ENCODE measurements at places on chromosomes 4 and X.

DNA sequence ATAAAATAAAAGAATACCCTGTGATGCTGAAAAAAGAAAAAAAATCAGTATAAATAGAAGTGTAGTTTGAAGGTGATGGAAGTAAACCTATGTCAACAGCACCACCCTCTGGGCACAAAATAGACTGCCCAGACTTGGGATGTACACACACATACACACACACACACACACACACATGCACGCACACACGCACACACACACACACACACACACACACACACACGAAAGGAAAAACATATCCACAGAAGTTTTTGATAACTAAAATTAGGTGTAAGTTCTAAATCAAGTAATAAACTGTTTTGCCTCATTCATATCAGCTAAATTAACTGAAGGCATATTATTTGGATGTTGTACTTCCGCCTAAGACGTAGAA is 40.5 kb downstream of the ANXA5 start:
- peak; percentile 54 for DNase-seq

- no peak for DNase-seq
Measured at GRCh38 chrX:144732588-144732987, 514.7 kb upstream of the SPANXN1 start.

DNA sequence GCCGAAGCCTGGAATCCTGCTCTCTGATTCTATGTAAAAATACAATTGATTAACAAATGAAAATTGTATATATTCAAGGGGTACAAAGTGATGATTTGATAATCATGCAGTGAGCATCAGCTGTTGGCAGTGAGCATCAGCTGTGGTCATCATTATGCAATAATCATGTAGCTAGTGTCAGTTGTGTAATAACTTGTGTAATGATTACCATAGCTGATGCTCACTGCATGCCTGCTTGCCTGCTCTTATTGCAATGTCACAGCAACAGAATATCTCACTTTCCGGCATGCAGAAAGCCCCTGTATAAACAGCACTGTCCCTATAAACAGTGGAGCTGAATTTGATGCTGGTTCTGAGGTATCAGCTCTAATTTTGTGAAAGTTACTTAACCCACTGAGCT is 46.8 kb downstream of the SULT1B1 start:
- DNase-seq: no peak

DNA sequence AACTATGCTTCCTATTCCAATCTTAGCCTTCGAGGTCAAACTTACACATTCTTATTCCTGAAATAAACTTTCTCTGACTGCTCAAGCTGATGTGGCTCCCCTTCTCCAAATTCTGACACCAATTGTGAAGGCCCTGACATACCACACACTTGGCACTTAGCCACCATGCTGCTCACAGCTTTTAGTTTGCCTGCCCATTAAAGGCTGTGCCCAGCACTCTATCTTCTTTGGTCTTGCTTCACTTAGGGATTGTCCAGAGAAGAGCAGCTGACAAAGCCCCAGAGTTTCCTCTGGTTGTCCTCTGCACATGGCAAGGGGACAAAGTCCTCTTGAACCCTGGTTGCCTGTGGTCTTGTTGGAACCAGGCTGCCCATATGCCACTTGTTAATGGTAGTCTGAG is 126.1 kb downstream of the ARHGEF9 start:
- DNase-seq: no peak

GRCh38 chrX:50707955-50708699 is 105.9 kb downstream of the SHROOM4 start:
- no peak for DNase-seq

Data from fibroblast of skin of left biceps (primary cell).